NCI-H187 treated with DMSO at 0.1 percent for 48 hours (cell line): ENCODE measurements at places on chromosomes 11 and 22.

DNA sequence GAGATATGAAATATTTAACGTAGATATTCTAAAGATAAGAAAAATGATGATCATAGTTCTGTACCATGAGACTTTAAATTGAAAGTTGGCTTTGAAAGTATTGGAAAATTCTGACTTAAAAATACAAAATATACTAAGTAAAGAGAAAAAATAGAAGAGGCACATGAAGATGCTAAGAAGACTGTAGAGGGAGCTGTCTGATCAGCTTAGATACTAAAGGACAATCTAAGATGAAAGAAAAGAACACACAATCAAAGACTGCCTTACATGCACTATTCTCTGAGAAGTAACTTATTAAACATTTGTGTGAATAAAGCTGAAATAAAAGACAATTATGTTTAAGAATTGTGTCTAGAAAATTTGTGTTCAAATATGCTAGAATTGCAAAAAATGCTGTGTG lies 55.1 kb downstream of the RBMXL2 start:
- no peak for DNase-seq

DNA sequence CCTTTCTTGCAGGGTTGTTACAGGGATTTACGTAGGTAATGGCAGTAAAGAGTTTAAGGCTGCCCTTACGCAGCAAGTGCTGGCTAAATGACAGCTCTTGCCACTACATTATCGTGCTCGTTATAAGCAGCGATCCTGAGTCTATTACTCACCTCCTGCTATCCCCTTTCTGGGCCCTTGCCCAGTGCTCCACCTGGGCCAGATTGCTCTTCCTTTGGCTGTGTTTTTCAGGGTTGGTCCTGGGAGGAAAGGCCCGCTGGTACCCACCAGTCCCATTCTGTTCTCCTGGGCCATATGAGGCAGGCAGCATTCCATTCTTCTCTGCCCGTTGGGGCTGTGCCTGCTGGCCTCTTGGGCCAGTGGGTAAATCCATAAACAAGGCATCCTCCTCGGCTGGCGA lies 87.5 kb downstream of the C11orf58 start:
- no peak for DNase-seq

DNA sequence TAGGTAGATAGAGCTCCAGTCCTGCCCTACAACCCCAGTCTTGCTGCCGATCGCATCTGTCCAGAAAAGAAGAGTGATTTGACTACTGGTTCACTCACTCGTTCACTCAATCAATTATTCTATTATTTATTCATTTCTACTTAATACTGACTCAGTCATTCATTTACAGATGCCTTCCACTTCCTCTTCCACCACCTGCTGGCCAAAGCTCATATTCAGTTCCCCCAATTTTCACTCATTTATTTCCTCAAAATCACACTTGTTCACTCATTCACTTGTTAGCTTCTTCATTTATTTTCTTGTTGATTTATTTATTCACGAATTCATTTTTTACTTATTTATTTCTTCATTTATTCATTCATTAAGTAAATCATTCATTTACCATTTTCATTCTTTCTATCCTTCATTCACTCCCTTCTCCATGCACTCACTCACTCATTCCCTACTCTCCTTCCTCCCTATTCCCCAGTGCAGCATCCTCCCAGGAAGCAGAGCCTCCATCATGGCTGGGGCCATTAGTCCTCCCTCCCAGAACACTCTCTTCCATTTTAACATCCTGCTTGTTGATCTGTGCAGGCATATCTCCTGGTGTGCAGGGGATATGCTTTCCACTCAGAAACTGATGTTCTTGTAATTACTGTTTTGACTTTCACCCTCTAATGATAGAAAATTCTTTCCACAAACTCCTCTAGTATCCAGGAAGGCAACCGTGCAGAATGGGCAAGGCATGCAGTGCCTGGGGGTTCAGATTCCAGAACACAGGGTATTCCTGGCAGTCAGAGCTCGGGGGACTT lies 281.0 kb downstream of the TENM4 start:
- DNase-seq: no peak

DNA sequence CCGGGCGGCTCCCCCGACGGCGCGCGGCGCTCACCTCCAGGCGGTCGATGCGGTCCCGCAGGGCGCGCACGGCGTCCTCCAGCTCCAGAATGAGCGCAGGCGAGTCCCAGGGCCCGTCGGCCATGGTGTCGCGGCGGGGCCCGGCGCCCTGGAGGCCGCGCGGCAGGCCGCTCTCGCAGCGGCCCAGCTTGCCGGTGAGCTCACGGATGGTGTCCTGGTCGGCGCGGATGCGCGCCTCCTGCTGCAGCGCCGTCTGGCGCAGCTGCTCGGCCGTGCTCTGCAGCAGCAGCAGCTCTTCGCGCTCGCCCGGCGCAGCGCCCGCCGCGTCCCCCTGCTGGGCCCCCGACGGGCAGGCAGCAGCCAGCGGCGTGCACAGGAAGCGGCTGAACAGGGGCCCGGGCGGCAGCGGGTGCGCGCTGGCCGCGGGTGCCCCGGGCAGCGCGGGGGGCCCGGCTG lies 599 bp downstream of the NPTXR start:
- no peak for DNase-seq

DNA sequence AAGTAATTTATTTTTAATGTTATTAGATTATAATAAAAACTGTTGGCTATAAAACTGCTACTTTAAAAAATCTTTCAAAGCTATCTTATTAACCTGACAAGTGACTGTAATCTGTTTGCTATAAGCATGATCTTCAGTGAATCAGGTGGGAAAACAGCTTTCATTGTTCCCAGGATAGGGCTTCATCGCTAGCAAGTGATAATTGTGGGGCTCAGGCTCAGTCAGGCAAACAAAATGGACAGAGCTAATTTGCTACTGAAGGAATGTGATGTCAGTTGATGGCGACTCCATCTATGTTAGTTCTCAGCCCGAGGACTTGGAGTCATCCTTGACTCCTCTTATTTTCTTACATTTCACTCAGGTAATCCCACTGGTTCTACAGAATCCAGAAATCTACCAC lies 125.0 kb downstream of the RASSF10 start:
- DNase-seq: no peak

DNA sequence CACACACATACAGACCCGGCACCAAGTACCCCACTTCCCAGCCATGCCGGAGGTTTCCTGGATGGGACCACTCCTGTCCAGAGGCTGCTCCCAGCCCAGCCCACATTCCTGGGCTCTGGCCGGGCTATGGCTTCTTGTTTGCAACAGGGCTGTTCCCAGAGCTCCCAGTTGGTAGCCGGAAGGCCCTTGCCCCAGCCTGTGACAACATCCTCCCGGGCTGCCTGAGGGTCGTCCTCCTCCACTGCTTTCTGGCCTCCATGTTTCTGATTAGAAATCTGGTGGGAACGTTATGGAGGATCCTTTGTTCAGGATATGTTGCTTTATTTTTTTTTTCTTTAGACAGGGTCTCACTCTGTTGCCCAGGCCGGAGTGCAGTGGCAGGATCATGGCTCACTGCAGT lies 952 bp upstream of the CYP2D6 start:
- no peak for DNase-seq

DNA sequence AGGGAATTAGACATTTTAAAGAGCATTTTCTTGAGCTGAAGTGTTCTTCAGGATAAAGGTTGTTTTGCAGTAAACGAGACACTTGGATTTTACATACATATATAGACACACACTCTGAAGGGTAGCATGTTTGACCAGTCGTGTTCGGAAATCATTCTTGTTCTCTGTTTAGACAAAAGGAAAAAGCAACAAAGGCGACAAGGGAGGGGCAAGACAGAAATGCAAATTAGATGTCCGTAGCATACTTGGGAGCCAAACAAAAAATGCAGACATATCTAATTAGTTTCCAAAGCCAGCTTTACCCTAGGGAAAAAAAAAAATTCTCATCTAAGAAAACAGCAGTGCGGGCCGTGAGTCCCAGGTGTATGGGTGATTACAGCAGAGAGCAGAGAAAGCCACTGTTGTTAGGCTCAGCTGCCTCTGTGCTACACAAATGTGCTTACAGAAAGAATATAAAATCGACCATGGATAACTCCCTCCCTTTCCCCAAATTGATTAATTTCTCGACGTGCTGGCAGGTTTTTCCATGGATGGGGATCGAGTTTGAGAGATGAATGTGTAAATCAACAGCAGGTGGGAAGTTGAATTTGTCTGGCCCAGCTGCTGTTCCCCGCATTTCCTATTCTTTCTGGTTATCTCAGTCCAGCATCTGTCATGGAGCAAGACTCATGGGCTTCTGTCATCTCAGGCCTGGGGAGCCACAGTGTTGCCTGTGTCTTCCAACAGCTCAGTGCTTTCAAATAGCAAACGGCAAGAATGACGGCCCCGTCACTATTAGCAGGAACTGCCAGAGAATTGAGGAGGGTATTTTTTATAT lies 176.5 kb upstream of the TTC12 start:
- no peak for DNase-seq

DNA sequence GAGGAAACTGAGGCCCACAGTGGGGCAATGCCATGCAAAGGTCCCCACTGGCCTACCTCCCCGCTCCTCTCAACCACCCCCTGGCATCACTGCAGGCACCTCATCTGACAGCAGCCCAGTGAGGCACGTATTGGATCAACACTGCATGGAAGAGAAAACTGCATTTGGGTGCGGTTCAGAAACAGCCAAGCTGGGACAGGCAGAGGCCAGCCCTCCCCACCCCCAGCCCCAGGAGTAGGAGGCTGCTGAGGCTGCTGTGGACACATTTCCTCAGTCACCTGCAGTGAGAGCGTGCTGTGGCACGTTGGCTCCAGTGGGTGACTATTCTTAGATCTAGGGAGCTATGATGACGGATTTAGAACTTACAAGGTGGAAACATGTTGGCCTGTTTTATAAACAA lies 63.7 kb downstream of the KCNC1 start:
- no peak for DNase-seq

GRCh38 chr11:69992026-69992425 lies 86.1 kb upstream of the ANO1 start:
- DNase-seq: no peak
